ENCODE measurements at places on chromosomes 11 and 22. TPM values are rescaled to one million over a fixed set of nuclear protein-coding genes. Genes with fewer than 3 reads are reported as not detected.

THOC5 gene
- total RNA-seq, result 34.8 TPM

CASP12 gene
- total RNA-seq, result not detected

MPZL3 gene
- total RNA-seq, result 12.1 TPM

MMP27 gene
- not detected for total RNA-seq

MAP4K2 gene
- 18.7 TPM for total RNA-seq

ACTN3 gene
- total RNA-seq, result not detected

ASCC2 gene
- total RNA-seq, result 31.4 TPM

TPBGL gene
- not detected for total RNA-seq

SCO2 gene
- 2.9 TPM for total RNA-seq

KLHDC7B gene
- not detected for total RNA-seq

MCHR1 gene
- total RNA-seq, result 3.2 TPM

RFPL2 gene
- total RNA-seq, result not detected

PDGFB gene
- total RNA-seq, result 5.7 TPM

SHISAL1 gene
- 1.6 TPM for total RNA-seq

OR5D18 gene
- total RNA-seq, result not detected

MYRF gene
- 0.04 TPM for total RNA-seq

PANX3 gene
- not detected for total RNA-seq

MUC5B gene
- total RNA-seq, result not detected

OR52I1 gene
- total RNA-seq, result not detected

CBLIF gene
- total RNA-seq, result not detected

OR56A1 gene
- total RNA-seq, result not detected

LRRN4CL gene
- total RNA-seq, result 0.08 TPM
